ENCODE measurements at places on chromosomes 1 and 21.

GRCh38 chr1:1203561-1204424 lies 2.6 kb downstream of the TNFRSF18 start:
- no peak for DNase-seq

DNA sequence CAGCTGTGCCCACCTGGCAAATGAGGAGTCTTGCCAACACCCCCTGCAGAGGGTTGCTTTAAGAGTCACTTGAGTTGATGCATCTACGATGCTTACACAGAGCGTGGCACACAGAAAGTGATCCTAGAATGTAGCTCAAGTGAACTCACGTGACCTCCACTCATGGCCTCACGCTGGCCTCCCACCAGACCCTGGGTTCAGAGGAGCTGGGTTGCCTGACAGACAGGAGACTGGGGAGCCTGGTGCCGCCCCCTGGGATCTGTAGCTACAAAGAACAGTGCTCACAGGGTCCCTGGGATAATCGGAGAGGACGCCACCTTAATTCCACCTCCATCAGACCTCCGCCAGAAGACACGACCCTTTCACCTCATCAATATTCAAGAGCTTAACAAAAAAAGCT lies 81.4 kb upstream of the CASZ1 start:
- DNase-seq: no peak

DNA sequence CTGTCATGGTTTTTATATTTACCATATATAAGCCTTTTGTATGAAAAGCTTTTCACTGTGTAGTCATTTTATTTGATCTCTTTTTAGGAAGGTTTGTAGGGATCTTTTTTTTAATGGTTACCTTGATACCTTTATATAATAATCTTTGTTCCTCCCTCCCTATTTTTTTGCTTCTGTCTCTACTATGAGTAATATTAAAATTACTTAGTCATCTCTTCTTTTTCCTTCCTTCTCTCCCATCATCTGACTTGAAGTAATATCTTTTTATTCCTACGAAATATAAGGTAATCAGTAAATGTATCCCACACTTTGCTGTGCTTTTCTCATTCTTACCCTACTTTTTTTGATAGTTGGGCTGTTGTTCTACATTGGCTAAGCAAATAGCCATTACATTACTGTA lies 161.4 kb downstream of the MAGI3 start:
- no peak for DNase-seq

GRCh38 chr1:108537976-108538375 lies 21.9 kb upstream of the EEIG2 start:
- DNase-seq: no peak

DNA sequence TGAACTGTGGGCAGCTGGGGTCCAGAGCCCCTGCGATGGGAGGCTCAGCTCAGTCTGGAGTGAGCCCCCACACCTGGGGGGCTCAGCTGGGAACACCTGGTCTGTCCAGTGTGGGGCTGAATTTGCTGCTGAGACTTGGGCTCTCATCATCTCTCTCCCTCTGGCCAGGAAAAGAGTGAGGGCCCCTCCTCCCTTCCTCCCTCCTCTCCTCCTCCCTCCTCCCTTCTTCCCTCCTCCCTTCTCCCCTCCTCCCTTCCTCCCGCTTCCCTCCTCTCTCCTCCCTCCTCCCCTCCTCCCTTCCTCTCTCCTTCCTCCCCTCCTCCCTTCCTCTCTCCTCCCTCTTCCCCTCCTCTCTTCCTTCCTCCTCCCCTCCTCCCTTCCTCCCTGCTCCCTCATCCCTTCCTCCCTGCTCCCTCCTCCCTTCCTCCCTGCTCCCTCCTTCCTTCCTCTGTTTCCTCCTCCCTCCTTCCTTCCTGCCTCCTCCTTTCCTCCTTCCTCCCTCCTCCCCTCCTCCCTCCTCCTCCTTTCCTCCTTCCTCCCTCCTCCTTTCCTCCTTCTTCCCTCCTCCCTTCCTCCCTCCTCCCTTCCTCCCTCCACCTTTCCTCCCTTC lies 23.5 kb upstream of the PEX10 start:
- no peak for DNase-seq

- DNase-seq: no peak
These were observed 291.2 kb downstream of the PTPRC start for GRCh38 chr1:198929961-198930599.

GRCh38 chr1:23481026-23481597 lies 2.9 kb downstream of the ASAP3 start:
- no peak for DNase-seq

GRCh38 chr1:94873520-94874351 lies 53.2 kb downstream of the CNN3 start:
- DNase-seq: no peak

DNA sequence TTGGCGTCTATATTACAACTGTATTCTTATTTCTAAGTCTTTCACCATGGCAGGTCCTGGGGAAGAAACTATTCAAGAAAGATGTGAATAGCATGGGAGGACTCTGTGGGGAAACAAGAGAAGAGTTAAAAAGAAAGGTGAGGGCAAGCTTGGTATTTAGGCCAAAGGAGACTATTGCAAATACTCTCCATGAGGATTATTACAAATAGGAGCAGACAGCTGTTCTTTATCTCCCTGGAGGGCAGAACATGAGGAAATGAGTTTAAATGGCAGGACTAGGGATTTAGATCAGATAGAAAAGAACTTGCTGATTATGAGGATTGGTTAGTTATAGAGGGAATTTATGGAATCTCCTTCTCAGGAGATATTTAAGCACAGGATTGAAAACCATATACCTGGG lies 186.8 kb downstream of the CDC7 start:
- DNase-seq: no peak

- no peak for DNase-seq
These were observed 148.0 kb downstream of the GALNT2 start for GRCh38 chr1:230215031-230215430.

Data from stimulated activated CD4-positive, alpha-beta T cell treated with anti-CD3 and anti-CD28 coated beads, Interleukin-2, amount 100 ng/mL, for 48 hours (primary cell).